ENCODE measurements at places on chromosomes 11 and 22.

- no peak for DNase-seq
Observed at GRCh38 chr11:76649011-76649410, 21.5 kb downstream of the LRRC32 start.

GRCh38 chr11:64915376-64915887 lies 1.6 kb downstream of the ATG2A start:
- DNase-seq: no peak

GRCh38 chr11:113373981-113374560 lies 13.5 kb upstream of the ANKK1 start:
- no peak for DNase-seq

DNA sequence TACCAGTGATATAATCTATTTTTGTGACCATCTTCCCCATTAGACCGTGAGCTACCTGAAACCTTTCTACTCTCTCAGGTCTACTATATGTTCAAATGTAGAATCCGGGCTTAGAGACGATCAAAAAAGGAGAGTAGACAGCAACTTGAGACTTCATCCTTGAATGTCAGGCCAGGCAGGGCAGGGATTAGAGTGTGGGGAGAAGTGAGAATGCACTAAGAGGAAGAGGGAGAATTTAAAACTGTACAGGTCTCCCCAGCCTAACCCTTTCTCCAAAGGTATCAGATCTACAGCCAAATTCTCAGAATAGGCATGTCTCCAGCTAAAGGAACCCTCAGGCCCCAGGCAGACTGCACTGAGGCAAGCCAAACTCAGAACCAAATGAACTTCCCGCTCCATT lies 935 bp downstream of the LAMTOR1 start:
- no peak for DNase-seq

DNA sequence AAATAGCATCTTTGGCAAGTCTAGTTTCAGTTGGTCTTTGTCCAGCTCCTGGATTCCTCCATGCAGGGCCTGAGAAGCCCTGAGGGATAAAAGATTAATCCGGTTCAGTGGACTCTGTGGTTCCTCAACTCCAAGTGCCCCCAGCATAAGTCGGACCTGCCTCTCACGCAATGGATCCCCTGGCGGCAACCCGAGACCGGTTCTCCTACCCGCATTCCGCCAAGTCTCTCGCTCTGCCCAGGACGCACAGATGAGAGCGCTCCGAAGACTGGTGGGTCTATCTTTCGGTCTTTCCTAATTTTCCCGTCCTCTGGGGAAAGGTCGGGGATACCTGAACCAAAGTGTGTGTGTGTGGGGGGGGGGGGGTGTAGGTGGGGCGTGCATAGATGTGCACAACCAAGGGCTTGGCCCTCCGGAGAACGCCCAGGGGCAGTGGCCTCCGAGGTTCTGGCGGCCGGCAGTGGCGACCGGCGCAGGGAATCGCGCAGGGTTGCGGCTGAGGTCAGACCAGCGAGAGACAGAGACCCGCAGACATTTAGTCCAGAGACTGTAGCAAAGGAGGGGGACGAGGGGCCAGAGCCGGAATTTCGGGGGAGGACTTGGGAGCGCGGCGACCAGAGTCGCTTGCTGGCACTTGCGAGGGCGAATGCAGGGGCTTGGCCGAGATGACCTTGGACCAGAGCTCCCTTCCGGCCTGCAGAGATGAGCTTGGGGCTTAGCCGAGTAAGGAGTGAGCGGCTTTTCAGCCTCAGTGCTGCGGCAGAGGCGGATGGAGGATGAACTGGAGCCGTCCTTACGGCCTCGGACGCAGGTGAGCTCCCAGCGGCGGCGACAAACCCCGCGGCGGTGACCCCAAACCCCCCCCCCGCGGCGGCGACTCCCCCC lies 712 bp upstream of the SLC2A11 start:
- DNase-seq: no peak

GRCh38 chr22:38108561-38109319 lies 1.7 kb downstream of the BAIAP2L2 start:
- no peak for DNase-seq

- DNase-seq: no peak
Observed at GRCh38 chr11:68146010-68146540, 24.9 kb upstream of the CHKA start.

DNA sequence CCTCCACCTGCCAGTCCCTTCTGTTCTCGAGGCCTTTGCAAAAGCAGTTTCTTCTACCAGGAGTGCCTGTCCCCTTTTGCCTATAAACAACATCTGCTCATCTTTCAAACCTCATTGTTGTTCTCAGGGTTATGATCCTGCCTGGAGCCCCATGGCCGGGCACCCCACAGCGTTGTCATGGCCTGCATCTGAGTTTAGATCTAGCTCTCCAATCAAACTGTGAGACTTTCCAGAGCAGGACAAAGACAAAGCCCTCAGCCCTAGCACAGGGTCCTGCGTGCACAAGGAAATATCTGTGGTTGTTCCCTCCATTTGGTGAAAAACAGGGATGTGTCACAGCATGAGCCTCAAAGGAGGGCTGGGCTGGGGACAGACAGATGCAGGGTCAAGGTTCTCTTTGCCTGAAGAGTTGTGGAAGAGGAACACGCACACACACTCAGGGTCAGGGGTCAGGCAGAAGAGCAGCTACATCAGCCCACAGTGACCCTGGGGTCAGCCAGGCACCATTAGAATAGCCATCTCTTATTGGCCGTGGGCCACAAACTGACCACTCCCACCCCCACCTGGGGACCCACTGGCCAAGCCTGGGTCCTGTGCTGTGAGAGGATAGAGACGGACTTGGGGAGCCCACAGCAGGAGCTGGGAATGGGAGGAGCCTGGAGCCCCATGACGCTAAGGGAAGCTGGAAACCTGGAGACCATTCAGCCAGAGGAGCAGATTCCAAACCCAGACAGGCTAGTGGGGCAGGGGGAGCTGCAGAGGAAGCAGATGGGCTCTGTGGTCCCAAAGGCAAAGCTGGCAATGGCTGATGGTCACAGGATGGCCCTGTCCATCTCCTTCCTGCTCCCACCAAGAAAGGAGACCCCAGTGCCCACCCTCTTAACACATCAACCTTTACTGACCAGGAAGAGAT lies 99.4 kb downstream of the PDE2A start:
- DNase-seq: no peak

- no peak for DNase-seq
Observed at GRCh38 chr11:121515335-121515671, 62.5 kb upstream of the SORL1-AS1 start.

DNA sequence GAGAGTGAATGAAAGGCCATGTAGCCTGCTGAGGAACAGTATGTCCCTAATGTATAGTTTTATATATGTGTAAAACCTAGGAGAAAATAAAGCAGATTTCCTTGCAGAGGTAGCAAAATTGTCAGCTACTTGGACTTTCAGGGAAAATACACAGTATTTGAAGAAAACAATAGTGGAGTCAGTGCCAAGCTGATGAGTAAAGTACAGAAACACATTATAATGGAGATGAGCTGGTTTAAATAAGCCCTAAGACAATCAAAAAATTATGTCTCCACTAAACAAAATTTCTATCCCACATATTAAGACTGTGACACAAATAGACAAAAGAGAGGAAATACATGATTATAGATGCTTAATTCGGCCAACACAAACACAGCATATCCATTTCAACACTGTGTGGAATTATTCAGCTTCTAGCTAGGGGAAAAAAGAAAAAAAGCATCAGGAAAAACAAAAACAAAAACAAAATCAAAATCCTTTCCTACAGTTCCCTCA lies 75.9 kb downstream of the MAML2 start:
- DNase-seq: no peak

- no peak for DNase-seq
Observed at GRCh38 chr22:50289942-50290630, 17.4 kb downstream of the PLXNB2 start.

DNA sequence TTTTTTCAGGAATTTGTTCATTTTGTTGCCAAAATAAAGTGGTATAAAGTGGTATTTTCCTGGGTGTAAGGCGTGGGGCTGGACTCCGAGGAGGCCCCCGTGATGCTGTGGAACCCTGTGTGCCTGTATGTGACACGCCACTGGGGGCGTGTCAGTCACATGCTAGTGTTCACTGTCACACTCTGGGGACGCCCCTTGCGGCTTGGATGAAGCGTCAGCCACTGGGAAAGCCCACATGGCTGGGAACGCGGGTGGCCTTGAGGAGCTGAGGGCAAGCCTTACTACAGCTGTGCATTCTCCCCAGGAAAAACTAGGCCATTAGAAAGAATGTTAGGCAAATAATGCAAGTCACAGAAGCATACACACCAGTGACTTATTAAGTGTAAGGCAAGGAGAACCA lies 77.0 kb upstream of the SLC25A18 start:
- no peak for DNase-seq

DNA sequence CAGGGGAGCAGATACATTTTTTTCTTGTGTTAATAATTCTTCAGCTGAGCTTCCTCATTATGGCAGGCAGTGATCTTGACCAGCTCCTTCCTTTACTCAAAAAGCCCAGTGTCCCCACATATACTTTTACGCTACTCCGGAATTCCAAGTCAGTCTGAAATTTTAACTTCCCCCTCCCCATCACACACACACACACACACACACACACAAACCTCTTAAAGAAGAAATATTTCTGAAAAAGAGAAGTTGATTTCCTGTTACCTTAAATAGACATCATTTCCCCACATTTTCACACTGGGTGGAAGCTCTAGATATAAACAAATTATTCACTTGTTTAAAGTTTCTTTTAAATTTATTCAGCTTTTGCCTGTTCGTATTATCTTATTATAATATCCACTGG lies 113.9 kb downstream of the DBX1 start:
- no peak for DNase-seq

DNA sequence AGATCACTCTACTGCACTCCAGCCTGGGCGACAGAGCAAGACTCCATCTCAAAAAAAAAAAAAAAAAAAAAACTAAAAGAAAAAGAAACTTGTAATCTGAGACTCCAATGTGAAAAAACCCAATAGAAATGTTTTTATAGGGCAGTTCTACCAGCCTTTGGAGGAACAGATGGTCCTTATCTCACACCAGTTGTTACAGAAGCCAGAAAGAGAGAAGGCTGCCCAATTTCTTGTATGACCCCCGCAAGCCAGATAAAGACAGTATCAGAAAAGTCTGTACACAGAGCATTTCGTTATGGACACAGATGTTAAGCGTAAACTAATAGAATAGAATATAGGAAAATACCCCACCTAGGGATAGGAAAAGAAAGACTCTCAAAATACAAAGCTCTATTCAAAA lies 11.3 kb upstream of the TSGA10IP start:
- no peak for DNase-seq

DNA sequence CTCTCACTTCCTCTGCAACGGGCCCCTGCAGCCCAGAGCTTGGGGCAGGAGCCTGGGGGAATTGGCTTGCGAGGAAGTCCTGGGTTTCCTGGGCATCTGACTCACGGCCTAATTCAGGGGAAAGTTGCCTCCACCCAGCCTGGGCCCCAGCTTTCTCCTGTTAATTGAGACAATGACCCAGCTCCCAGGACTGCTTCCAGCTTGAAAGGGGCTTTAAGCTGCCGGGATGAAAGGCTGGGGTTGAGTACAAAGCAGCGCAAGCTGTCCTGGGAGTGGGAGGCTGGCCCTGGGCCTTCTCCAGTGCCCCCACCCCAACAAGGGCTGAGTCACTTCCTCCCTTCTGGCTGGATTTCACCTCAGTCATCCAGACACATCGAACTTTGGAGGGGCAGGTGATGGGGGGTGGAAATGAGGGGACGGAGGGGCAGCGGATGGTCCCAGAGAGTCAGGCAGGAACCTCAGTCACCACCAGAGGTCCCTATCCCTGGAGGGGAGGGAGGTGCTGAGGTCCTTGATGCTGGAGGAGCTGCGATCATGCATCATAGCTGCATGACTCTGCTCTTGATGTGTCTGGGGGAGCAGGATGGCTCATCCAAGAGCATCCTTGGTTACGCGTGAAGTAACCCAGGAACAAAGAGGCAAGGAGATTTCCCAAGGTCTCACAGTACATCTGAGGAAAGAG lies 30.1 kb upstream of the OAF start:
- no peak for DNase-seq

- no peak for DNase-seq
Observed at GRCh38 chr11:122098261-122098980, 17.6 kb downstream of the BLID start.

DNA sequence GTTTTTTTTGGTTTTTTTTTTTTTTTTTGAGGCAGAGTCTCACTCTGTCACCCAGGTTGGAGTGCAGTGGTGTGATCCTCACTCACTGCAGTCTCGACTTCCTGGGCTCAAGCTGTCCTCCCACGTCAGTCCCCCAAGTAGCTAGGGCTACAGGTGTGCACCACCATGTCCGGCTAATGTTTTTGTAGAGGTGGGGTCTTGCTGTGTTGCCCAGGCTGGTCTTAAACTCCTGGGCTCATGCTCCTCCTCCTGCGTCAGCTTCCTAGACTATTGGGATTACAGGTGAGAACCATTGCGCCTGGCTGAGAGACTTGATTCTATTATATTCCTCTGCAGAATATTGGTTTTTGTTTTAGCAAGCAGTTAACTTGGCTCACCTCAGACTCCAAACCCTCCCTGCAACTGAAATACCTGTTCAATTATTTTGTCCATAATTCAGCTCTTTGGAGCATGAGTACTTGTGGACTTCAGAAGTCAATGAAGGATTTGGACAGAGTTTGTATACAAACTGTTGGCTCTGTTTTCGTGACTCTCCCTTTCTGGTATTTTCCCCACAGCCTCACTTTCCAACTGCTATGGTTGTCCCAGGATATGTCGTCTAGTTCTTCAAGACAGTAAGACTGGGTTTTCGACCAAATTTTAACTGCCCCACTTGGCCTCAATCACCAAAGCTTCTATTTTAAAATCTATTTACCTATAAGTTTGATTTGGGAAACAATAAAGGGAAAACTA lies 69.1 kb upstream of the ADORA2A start:
- no peak for DNase-seq

GRCh38 chr11:112514011-112514740 lies 253.5 kb upstream of the PLET1 start:
- no peak for DNase-seq

- DNase-seq: no peak
Observed at GRCh38 chr11:20125927-20126326, 34.3 kb downstream of the DBX1 start.

GRCh38 chr22:48923165-48923865 lies 904.4 kb downstream of the BRD1 start:
- DNase-seq: no peak

DNA sequence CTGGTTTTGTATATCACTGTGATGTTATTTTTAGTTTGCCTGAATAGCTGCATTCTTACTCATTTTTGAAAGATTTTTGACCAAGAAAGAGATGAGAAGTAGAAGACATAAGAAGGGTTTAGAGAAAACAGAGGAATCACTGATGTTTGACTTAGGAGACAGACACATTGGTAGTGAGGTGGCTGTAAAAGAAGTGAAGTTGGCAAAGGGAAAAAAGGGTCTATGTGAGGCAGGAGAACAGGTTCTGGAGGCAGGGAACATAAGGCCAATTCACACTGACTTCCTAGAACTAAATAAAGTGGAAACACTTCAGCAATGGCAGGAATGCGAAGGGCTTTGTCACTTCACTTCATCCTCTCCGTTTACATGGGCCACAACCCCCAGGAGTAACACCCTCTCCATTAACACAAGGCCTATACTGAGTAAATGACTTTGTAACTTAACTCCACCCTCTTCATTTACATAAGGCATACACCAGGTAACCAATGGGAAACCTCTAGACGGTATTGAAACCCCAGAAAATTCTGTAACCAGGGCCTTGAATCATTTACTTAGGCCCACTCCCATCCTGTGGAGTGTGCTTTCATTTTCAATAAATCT lies 36.5 kb downstream of the CTSC start:
- DNase-seq: no peak

GRCh38 chr11:132719684-132720083 lies 812.6 kb downstream of the OPCML start:
- DNase-seq: no peak

- no peak for DNase-seq
Observed at GRCh38 chr11:66859686-66860448, 3.0 kb downstream of the LRFN4 start.

Data from stimulated activated naive CD4-positive, alpha-beta T cell treated with Interleukin-2 at 50 U/mL for 16 hours (primary cell).